ENCODE measurements at places on chromosomes 3 and 15.

DNA sequence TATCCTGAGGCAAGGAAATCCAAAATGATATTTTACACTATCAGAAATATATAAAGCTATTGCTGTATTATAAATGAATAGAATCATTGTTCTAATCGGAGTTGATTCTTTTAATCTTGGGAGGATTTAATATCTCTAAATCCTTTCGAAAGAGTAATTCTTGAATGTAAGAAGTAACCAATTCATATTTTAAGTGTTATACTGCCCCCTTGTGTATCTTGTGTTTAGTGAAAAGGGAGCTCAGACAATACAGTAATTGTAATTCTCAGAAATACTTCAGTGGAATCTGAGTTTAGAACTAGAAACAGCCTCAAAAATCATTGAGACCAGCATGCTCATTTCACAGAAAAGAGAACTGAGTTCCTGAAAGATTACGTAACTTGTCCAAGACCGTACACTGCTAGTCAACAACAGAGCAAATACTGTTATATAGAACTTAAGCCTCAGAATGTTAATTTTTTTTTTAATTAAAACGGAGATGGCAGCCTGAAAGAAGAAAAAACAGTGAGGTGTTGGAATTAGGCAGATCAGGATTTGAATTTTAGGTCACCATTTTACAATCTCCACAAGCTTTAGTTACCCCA lies 42.9 kb downstream of the PLCH1 start:
- DNase-seq: no peak

- DNase-seq: no peak
Measured at GRCh38 chr3:72627271-72627670, 221.0 kb downstream of the SHQ1 start.

- DNase-seq: no peak
Measured at GRCh38 chr3:23262766-23263165, 59.6 kb downstream of the UBE2E2 start.

DNA sequence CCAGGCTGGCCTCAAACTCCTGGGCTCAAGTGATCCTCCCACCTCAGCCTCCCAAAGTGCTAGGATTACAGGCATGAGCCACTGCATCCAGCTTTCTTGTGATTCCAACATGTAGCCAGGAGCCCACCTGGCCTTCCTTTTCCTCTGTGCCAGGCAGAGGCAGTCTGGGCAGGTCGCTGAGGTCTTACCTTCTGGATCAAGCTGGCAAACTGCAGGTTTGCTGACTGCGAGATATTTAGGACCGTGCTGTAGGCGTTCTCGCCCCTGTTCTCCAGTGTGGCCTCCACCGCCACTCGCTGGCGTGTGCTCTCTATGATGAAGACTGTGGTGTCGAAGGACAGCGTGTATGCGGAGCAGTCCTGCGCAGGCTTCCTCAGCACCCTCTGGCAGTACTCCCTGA lies 42.5 kb downstream of the FEM1B start:
- DNase-seq: no peak

DNA sequence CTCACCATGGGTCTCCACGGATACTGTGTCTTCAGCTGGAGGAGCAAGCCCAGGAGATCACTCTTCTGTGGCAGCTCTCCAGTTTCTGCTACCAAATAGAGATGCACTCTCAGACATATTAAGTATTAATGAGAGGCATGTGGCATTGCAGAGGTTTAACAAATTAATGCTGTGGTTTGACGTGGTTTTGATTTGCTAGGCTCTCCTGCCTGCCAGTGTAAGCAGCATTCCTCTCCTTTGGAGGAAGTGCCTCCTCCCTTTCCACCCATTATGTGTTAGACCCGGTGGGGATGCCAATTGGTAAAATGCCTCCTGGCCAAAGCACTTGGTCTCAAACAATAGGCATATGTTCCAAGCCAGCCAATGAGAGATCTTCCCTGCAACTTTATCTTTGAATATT lies 124.8 kb downstream of the MYLK start:
- DNase-seq: no peak

DNA sequence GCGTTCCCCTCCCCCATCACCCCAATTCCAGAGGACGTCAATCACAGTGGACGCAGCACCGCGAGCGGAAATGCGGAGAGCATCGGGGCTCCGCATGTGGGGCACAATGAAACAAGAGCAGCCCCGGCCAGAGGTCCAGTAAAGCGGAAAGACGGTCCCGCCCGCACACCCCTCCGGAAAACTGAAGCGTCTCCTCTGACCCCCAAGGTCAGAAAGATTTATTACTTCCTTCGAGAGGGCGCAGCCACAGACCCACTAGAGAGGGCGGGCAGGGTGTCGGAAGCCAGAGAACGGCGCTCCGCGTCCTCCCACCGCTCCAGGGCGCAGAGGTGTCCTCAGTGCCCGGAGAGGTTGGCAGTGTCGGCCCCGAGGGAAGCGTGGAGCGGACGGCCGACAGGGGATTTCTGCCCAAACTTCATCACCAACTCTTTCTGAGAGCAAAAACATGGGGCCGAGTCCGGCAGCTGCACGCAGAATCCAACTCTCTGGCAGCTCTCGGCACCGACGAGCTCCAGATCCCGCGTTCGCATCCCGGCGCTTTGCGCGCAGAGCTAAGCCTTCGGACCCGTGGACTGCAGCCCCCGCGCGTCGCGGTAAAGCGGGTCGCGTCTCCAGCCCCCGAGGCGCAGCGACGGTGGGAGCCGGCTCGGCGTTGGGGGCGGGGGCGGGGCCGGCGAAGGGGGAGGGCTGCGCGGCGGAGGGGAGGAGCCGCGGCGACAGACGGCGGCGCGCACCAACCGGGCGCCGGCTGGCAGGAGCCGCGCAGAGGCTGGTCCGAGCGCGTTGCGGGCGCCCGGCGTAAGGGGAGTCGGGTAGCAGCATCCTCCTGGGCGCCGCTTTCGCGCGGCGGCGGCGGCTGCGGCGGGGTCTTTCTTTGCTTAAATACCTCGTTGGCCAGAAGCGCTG lies at the start of gene CHST2:
TSS of gene CHST2 (plus strand) at position 763 of the 906 bp plus-strand sequence. CDS start 1,046 bp downstream, outside the sequence.
- peak; percentile 87 for DNase-seq

- no peak for DNase-seq
Measured at GRCh38 chr15:60667190-60667868, 188.4 kb upstream of the ICE2 start.

- no peak for DNase-seq
Measured at GRCh38 chr15:60508442-60508841, 29.5 kb upstream of the ICE2 start.

- no peak for DNase-seq
Measured at GRCh38 chr3:29286478-29287240, 5.8 kb downstream of the RBMS3 start.

DNA sequence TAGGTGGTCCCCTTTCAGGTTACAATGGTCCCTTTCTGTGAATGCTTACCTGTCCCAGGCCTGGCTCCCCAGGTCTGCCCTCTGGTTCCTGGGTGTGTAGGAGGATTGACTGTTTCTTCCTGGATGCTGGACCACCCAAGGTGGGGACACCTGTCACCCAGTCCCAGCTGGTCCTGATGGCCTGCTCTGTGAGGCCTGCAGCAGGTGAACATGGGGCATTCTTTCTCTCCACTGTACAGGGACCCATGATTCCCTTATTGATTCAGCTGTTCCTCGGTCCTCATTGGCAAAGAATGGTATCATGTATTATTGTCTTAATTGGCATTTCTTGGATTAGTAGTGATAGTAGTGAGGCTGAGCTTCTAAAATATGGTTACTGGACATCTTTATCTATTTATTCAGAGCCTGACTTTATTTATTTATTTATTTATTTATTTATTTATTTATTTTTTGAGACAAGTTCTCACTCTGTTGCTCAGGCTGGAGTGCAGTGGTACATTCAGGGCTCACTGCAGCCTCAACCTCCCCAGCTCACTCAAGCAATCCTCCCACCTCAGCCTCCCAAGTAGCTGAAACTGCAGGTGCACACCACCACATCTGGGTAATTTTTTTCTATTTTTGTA lies 8.8 kb upstream of the DNAJA4 start:
- DNase-seq: no peak
